ENCODE measurements at places on chromosomes 12 and 14.

DNA sequence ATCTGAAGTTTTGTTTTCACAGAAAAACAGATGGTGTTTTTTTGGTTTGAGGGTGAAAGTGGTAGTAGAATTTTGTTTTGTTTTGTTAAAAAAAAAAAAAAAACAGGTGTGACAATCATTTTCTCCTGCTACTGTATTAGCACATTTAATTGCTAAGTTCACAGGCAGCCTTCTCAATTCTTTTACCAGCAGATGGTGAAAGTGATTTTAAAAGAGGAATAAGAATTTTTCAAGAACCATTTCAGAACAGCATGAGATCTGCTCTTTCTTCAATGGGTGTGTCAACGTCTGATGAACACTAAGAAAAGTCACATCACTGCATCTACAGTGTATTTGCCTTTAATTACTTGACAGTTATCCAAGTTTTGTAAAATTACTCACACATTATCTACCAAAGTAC, 303.7 kb upstream of the USP15 start:
- no peak for DNase-seq

DNA sequence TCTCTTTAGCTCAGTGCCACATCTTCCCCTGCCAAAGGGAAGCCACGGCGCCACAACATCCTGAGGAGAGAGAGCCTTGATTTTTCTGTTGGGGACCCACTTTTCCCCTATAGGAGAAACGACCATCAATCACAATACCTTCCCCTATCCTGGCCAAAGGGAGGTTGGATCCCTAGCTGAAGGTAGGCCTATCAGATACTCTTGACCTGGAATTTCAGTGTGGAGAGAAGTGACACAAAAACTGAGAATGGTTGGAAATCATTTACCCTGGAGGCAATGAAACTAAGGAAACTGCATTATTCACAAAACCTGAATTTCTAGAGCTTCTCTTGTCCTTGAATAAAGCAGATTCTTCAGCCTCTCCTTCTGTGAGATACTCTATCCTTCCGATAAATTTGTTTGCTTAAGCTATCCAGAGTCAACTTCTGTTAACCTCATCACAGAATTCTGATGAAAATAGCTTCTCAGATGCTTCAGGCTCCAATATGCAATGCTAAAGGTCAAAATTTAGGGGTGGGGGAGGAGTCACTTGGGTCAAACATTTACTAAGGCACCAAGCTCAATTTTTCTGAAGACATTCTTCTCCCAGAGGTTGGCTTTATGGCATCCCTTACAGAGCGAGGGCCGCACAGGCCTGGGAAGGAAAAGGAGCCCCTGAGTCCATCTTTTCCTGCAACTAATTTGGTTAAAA, 27.0 kb upstream of the DUSP6 start:
- no peak for DNase-seq

- no peak for DNase-seq
These were observed 7.1 kb downstream of the RHOF start for GRCh38 chr12:121786440-121786825.

DNA sequence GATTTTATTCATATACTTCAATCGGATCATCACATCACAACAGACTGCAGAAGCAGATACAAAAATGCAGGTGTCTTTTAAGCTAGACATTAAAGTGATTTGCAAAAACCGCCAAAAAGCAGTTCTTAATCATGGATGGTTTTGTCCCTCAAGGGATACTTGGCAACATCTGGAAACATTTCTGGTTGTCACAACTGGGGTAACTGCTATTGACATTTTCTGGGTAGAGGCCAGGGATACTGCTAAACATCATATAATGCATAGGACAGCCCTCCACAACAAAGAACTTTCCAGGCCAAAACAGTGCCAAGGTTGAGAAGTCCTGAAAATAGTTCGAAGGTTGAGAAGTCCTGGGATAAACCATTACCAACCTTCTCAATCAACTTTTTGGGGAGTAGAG, 101.8 kb upstream of the BBS10 start:
- DNase-seq: no peak

- no peak for DNase-seq
These were observed 339.1 kb downstream of the TMEM132D start for GRCh38 chr12:129564768-129565167.

GRCh38 chr12:40223646-40224045, 1.2 kb upstream of the LRRK2 start:
- no peak for DNase-seq

All from activated T-helper 1 cell treated with Interleukin-2 at 50 U/mL for 16 hours (primary cell).